ENCODE measurements at places on chromosomes 2 and 18.

GRCh38 chr18:23337599-23338444, 115.3 kb upstream of the RIOK3 start:
- peak; percentile 82 for DNase-seq

- no peak for DNase-seq
Measured at GRCh38 chr2:172293952-172294351, 133.4 kb upstream of the ITGA6 start.

DNA sequence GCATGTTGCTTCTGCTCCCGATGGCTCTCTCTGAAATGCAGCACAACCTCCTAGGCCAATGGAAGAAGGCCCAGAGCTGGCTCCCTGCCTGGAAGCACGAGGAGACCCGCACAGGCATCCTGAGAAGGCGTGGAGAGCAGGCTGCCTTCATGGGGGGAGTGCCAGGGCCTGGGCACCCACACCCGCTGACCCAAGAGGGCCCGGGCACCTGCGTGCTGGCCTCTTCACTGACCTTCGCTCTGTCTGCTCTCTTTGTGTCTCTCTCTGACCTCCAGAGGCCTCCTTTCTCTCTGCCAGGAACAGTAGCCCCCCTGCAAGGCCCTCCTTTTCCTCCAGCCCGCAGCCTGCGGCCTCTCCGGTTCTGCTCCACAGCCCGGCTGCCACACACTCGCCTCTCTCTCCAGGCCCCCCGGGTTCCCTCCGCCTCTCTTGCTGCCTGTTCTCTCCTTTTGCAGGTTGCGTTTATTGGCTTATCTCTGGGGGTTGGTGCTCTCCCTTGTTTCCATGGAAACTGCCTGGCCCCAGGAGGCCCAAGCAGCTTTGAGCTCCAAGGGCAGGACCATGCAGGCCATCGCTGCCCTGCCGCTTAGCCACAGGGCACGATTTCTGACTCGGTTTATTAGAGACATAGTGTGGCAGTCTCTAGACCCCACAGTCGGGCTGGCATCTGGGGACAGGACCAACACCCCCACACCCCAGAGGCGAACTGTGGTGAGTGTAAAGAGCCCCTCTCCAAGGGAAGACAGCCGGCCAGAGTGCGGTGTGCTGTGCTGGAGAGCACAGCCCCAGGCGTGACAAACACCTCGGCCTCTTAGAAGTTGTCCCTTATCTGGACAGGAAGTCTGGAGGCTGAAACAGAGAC, 1.7 kb downstream of the MZT2B start:
- DNase-seq, result no peak

GRCh38 chr18:29163596-29163995, 986.7 kb upstream of the CDH2 start:
- no peak for DNase-seq

- no peak for DNase-seq
Measured at GRCh38 chr2:82124629-82125028, 1820.1 kb upstream of the LRRTM1 start.

- DNase-seq, result no peak
Measured at GRCh38 chr2:122255924-122256323, 500.5 kb downstream of the TSN start.

- no peak for DNase-seq
Measured at GRCh38 chr2:214987261-214987660, 151.2 kb downstream of the ABCA12 start.

- no peak for DNase-seq
Measured at GRCh38 chr2:70942396-70943204, 6.9 kb downstream of the ATP6V1B1 start.

DNA sequence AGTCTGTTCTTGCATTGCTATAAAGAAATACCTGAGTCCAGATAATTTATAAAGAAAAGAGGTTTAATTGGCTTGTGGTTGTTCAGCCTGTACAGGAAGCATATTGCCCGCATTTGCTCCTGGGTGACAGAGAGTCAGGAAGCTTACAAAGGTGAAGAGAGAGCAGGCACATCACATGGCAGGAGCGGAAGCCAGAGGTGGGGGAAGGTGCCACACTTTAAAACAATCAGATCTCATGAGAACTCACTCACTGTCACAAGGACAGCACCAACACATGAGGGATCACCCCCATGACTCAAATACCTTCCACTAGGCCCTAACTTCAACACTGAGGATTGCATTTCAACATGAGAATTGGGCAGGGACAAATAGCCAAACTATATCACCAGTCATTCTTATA, 124.8 kb upstream of the COL5A2 start:
- DNase-seq, result no peak

DNA sequence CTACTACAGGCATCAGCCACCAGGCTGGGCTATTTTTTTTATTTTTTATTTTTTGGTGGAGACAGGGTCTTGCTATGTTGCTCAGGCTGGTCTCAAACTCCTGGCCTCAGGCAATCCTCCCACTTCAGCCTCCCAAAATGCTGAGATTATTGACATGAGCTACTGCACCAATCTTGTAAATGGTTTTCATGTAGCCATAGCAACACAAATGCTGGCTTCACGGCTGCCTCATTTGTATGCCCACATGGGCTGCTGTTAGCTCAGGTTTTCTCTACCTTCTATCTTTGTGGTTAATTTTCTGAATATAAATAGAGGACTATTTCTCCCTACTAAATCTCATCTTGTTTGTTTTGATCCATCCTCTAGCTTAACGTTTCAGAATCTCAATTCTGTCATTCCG, 58.2 kb downstream of the PLEKHM3 start:
- no peak for DNase-seq

DNA sequence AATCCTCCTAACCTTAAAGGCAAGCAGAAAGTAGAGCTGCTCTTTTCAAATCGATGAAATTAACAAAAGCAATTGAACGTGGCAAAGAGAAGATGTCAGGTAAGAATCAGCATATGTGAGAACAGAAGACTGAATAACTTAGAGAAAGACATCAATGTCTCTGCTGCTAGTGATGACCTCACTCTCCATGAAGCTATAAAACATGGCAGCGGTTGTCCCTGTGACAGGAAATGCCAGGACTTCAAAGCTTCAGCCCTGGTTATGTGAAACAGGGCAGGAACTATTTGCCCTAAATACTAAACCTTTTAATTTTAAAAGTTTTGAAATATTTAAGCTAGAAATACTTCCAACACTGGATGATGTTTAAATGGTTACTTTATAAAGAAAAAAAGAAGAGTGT, 383.7 kb downstream of the XIRP2 start:
- no peak for DNase-seq

GRCh38 chr2:237939251-237939650, 27.6 kb upstream of the UBE2F start:
- no peak for DNase-seq

- DNase-seq, result no peak
Measured at GRCh38 chr2:1867141-1867540, 122.8 kb upstream of the PXDN start.

- no peak for DNase-seq
Measured at GRCh38 chr2:138823666-138824065, 43.5 kb upstream of the NXPH2 start.

DNA sequence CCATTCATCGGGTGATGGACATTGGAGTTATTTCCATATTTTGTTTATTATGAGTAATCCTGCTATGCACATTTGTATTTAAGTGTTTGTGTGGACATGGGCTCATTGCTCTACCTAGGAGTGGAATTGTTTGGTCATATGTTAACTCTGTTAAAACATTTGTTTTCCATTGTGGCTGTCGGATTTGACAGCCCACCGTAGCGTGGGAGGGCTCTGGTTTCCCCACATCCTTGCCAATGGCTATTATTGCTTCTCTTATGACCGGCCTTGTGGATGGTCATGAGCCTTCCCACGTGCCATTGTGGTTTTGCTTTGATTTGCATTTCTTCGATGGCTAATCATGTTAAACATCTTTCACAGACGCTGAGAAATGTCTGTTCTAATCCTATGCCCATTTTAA, 92.0 kb downstream of the ZNF236 start:
- no peak for DNase-seq

- no peak for DNase-seq
Measured at GRCh38 chr2:149145314-149146295, 107.1 kb downstream of the LYPD6B start.

DNA sequence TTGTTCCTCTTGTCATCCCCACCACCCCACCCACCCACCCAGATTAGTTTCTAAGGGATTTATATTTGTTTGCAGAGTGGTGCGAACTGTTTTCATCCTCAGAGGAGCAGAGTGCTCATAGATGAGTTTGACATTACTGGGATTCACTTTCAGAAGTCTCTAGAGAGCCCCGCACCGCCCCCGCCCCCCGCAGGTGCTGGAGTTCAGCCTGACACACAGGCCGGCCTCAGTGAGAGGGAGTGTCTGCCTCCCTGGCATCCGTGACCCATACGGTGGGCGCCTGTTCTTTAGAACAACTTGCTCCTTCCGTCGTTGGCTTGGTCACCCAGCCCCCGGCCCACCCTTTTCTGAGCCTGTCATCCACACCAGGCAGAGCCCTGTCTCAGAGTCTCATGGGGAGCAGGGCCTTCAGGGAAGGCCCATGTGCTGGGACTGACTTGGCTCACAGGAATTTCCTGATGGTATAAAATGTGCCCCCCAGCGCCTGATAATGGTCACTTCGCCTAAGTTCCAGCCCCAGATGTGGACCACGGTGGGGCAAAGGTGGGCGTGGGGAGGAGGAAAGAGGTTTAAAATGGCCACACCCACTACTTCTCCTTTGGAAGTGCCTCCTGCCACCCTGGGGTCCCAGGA, 44.3 kb downstream of the HPCAL1 start:
- no peak for DNase-seq

DNA sequence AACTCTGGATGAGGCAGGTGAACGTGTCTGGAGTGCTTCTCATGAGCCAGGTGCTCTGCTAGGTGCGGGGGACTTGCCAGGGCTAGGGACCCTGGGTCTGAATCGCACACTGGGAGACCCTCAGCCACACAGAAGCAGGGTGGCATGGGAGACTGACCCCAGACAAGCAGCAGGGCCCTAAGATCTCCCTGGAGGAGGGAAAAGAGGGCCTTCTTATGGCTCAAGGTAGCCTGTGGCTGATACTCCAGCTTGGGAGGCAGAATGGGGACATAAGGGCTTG, 12.8 kb upstream of the CIB4 start:
- DNase-seq, result no peak

DNA sequence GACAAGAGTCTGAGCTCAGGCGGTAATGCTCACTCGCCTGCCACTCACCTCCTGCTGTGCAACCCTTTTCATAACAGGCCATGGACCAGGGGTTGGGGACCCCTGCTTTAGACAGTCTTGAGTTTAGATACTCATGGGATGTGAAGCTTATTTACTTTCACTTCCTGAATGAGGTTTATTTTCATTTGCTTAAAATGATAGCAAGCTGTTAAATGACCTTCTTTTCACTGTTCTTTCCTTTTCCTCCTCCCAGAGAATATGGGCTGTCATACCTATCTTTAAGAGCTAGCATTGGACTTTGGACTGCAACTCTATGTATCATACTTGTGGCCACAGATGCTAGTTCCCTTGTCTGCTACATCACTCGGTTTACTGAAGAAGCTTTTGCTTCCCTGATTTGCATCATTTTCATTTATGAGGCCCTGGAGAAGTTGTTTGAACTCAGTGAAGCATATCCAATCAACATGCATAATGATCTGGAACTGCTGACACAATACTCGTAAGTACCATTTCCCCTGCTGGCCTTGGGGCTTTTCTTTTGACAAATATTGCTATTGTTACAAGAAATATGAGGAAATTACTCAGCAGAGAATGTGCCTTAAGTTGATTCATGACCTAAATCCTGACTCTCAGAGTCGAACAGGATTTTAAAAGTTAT, 168.5 kb downstream of the DPP4 start:
- DNase-seq, result no peak

GRCh38 chr2:160014227-160014626, 48.2 kb downstream of the PLA2R1 start:
- no peak for DNase-seq

DNA sequence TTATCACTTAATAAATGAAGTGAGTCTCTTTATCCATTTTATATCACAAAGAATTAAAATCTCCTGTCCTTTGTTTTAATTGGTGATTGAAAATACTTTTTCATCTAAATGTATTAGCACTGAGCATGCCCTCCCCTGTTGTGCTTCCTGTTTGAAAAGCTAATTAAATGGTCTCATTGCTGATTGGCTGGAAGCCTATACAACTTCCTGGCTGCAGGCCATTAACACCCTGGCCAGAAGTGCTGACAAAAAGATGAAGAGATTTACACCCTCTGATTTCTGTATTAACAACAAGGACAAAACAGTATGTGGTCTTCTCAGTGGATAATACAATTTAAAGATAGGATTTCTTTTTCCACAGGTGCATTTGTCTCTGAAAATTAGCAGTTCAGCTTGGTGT, 548.0 kb downstream of the DCC start:
- peak; percentile 86 for DNase-seq

DNA sequence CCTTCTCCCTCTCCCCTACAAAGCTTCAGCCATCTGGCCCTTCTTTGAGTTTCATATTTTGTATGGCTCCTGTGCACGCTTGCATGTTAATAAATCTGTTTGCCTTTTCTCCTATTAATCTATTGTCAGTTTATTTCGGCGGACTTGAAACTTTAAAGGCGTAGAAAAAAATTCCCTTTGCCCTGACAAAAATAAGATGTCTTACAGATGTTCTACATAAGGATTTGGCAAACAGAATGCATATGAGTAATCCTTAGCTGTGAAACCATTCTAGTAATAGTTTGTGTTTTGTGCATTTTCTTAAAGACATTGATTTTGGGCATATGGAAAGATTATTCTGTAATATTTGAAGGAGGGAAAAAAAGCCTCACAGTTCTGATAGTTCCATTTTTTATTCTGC, 15.0 kb upstream of the BMPR2 start:
- no peak for DNase-seq

GRCh38 chr18:59360381-59360780, 1.3 kb upstream of the LMAN1 start:
- no peak for DNase-seq

DNA sequence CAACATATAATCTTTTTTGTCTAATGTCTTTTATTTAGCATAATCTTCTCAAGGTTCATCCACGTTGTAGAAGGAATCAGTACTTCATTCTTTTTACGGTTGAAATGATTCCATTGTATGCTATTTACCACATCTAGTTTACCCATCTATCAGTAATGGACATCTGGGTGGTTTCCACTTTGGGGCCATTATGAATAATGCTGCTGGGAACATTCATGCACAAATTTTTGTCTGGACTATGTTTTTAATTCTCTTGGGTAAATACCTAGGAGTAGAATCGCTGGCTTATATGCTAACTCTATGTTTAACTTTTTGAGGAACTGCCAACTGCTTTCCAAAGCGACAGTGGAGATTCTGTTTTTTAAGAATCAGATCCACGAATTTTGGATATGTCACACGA, 7.4 kb upstream of the GCG start:
- DNase-seq, result no peak

DNA sequence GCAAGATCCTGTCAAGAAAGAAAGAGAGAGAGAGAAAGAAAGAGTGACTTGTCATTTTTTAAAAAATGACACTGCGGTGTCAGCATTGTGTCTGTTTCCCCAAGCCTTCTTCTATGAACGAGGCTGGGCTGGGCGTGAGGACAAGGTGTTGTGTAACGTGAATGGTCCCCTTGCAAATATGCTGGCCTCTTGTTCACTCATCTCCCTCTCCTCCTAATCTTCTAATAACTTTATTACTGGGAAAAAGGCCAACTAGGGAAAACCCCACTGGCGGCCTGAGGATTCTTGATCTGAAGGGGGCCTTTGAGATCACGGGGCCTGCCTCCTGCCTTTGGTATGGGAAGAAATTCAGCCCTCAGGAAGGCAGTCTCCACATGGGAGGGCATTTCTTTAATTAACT, 163.1 kb downstream of the MIB1 start:
- no peak for DNase-seq
